ENCODE measurements at places on chromosomes 2 and 18.

GRCh38 chr2:85582492-85582891 is 1.7 kb upstream of the VAMP5 start:
- no peak for DNase-seq

DNA sequence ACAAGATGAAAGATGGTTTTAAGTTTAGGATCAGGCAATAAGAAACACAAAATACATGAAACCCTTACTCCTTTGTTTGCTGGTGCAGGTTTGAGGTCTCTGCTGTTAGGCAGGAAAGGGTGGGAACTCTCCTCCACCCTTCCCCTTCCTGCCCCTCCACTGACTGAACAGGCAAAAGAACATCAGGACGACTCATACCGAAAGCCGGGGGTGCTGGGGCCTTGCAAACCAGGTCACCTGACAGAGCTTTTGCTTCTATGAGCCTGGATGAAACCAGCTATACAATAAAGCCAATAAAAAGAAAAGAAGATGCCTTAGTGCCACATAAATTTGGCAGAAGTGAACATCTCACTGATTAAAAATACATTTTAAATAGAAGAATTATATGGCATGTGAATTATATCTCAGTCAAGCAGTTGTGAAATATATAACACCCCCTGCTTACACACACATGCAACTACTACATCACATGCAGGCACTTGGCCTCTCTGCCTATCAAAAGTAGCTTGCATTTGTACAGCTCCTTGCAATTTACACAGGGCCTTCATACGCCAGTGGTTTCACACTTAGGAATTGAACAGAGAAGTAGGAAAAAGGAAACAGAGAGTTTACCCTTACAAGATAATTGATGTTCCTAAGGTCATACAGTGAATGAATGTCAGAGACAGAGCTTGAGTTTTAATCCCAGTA is 215.1 kb upstream of the TRIB2 start:
- DNase-seq: peak; percentile 61

DNA sequence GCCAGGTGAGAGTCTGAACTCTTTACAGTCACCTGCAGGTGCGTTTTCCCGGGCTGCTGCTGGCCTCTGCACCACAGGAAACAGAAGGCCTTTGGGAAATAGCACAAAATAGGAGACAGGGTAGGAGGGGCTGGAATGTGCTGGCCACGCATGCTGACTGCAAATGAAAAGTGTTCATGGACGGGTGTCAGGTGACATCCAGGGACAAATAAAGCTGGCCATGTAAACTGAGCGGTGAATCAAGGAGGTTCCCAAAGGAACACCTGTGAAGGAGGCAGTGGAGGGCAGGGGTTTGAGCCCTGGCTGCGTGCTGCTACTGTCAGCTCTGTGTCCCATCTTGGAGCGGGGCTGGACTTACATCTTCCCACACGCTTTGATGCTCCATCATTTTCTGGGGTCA is 42.4 kb upstream of the GBX2 start:
- DNase-seq: no peak

DNA sequence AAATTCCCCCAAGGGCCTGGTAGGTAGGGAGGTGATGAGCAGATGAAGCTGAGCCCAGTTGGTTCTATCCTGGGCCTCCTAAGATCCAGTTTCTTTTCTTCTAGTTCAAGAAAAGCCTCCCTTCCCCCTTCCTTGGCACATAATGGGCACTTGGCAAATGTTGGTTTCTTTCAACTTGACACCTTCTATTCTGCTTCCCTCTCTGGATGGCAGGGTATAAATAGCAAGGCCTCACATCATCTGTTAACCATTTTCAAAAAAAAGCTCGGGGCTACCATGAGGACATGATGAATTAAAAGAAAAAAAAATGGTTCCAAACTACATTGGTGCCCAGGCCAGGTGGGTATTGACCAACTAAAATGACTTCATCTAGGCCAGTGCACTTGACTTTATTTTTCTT is 29.9 kb downstream of the CTAGE1 start:
- DNase-seq: no peak

GRCh38 chr2:179191110-179191509 is 73.5 kb downstream of the SESTD1 start:
- no peak for DNase-seq

GRCh38 chr2:224883700-224884099 is 158.6 kb downstream of the DOCK10 start:
- no peak for DNase-seq

DNA sequence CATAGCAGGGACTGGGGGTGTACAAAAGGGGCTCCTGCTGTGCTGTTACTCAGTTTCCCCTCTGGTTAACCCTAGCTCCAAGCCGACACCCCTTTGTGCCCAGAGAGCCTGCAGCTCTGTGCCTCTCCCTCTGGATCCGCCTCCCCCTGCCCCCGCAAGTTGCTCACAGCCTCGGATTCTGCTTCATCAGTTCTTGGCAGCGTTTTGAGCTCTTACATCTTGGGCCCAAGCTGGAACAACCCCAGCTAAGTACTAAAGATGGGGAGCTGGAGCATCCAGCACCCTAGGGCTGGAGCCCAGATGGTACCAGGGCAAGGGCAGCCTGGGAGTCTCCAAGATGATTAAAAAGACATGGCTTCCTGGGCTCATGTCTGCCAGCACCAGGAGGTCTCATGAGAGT is 40.7 kb downstream of the POMC start:
- DNase-seq: no peak

DNA sequence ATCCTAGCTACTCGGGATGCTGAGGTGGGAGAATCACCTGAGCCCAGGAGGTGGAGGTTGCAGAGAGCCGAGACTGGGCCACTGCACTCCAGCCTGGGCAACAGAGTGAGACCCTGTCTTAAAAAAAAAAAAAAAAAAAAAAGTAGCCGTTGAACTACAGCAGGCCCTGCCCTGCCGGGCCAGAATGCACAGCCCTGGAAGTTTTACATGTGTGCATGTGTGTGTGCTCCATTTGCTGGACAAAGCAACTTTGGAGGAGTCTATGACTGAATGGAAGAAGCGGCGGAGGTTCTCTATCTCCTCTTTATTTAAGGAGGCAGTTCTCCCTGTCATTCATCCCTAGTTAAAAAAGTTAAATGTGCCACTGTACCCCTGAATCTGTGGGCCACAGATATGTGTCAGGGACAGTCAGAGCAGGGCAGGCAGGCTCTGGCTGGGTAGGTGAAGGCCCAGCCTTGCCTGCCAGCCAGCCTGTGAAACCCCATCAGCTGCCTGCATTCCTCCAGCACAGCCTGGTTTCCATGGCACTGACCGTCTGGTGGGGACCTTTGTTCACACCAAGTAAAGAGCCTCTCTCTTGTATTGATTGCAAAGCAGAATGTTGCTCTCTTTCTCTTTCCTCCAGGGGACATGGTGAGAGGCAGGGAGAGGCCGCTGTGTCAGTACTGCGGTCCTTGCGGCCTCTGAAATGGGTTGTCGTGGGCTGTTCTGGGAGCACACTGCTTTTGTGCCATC is 10.9 kb downstream of the LIPG start:
- no peak for DNase-seq

DNA sequence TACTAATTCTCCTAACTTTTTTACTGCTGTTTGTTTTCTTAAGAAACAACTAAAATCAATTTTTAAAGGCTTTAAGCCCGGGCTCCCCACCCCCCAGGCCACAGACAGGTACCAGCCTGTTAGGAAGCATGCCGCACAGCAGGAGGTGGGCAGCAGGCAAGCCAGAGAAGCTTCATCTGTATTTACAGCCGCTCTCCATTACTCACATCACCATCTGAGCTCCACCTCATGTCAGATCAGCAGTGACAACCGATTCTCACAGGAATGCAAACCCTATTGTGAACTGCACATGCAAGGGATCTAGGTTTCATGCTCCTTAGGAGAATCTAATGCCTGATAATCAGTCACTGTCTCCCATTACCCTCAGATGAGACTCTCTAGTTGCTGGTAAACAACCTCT is 517.0 kb downstream of the NRXN1 start:
- DNase-seq: no peak

- no peak for DNase-seq
These were observed 68.5 kb downstream of the ABI2 start for GRCh38 chr2:203396667-203397066.

GRCh38 chr2:135960656-135961551 is 24.5 kb downstream of the DARS1 start:
- no peak for DNase-seq

DNA sequence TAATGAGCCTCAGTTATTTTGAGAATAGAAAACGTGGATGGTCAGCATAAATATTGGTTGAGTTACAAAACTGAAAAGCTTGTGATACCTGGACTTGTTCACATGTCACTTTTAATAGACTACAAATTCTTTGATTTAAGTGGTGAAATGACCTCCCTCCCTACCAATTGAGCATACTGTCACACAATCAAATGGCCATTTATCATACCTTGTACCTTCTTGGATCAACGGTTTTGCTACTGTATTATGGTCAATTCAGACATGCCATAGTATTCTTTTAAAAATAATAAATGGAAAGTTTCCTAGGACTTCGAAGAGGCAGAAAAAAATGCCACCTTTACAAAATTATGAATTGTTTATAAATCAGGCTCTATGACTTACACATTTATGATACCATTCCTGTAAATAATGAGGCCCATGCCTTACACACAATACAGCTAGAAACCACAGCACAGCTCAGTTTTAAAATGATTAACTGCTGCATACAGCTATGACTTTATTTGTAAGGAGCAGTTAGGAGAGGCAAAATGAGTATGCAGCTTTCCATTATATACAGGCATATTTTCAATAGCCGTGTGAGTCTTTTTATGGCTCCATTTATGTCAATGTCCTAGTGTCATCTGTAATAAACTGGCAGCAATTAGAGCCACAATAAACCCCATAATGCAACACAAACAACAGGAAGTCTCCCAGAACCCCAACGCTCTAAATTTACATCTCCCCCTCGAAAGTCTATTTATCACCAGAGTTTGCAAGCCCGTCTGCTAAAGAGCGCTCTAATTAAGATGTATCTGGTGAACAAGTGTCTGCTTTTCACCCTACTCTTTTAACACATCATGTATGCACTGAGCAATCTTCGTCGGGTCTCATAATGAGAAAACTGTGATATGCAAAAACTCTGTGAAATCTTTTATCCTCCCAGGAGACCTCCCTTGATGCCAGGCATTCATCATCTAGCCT is 176.1 kb downstream of the ZNF521 start:
- DNase-seq: no peak

GRCh38 chr18:10565835-10566234 is 40.0 kb downstream of the NAPG start:
- DNase-seq: no peak

- no peak for DNase-seq
These were observed 18.0 kb upstream of the STON1 start for GRCh38 chr2:48511849-48512470.

- DNase-seq: no peak
These were observed 79.7 kb upstream of the TAF1B start for GRCh38 chr2:9763356-9764152.

DNA sequence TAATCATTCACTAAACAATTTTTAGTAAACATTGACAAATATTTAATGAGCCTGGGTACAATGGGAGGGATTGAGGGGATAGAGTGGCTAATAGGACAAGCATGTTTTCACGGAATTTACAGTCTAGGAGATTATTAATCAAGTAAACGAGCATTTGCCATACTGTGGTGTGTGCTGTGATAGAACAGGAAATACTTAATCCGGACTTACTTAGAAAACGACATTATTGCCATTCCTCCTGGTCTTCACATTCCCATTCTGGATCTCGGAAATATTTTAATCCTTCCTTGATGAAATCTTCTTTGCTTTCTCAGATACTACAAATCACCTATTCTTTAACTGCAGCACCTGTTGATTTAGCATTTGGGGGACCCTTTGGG is 905 bp downstream of the TTLL4 start:
- no peak for DNase-seq

DNA sequence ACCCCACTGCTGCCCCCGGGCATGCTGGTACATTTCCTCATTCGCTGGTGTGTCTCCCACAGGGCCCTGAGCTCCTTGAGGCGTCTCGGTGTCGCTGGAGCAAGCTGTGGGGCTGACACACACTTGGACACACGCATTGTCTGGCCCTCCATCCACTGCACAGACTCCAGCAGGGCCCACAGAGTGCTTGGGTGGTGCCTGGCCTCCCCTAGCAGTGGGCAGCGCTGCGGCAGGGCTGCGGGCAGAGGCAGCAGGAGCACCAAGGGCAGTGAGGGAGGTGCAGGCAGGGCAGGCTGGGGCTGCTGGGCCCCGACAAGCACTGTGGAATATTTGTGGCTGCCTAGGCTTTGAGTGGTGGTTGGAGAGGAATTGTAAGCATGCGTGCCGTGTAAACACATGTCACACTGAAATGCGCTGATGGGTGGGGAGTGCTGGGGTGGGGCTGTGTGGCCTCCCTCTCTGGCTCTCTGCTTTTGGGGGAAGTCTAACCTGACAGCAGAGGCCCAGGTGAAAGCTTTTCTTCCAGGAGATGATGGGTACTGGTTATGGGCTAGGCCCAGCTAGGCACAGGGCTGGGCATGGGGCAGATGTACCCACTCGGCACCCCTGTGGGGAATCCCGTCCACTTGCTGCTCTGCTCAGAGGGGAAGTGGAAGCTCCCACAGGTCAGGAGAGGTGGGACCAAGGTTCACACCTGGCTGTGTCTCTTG is 55.5 kb upstream of the HS6ST1 start:
- DNase-seq: no peak

GRCh38 chr2:16275131-16275530 is 334.8 kb downstream of the MYCN start:
- no peak for DNase-seq

GRCh38 chr2:79887747-79888374 is 375.0 kb downstream of the CTNNA2 start:
- no peak for DNase-seq

DNA sequence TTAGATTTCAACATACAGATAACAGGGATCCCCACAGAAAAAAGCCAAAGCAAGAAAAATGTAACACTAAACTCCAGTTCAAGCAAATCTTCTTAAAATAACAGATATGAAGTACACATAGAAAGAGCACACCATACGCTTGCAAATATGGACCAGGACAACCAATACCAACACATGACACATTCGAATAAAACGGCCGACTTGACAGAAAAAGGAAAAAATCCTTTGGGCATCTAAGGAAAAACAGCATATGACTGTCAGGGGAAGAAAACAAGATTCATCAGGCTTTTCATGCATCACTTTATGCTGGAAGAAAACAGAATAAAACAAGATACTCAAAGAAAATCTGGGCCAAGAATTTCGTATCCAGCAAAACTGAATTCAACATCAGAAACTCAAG is 16.0 kb downstream of the RNASEH1 start:
- DNase-seq: no peak

- DNase-seq: no peak
These were observed 362.6 kb downstream of the RIT2 start for GRCh38 chr18:42752916-42753315.

GRCh38 chr18:21997207-21998143 is 171.9 kb upstream of the GATA6 start:
- DNase-seq: no peak

- DNase-seq: no peak
These were observed 95.1 kb downstream of the ALPK2 start for GRCh38 chr18:58533766-58534165.

GRCh38 chr2:67268797-67269196 is 128.3 kb upstream of the ETAA1 start:
- no peak for DNase-seq

DNA sequence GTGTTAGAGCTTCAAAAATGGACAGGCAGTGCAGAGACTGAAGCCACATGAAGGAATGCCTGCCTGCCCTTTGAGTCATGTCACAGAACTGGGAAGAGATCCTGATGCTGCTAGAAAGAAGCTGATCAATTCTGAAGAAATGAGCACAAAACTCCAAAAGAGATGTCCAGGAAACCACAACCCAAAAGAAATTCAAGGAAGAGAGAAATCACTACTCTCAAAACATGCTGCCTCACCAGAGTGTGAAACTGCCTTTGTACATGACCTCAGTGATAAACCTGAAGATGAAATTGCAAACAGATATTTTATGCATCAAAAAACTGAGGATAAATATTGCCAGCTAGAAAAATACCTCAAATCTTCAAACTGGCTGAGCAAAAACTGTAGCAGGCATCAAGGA is 20.5 kb downstream of the USP40 start:
- DNase-seq: no peak

Measured in activated T-cell treated with anti-CD3 and anti-CD28 coated beads, Interleukin-2, amount 50 U/mL, for 4 hours (primary cell).